ENCODE measurements at places on chromosomes 13 and 19. TPM values are rescaled to one million over a fixed set of nuclear protein-coding genes. Genes with fewer than 3 reads are reported as not detected.

The SNAPC2 gene
- total RNA-seq, result 24.4 TPM

The KCNJ14 gene
- 1.7 TPM for total RNA-seq

The CYSLTR2 gene
- 6.5 TPM for total RNA-seq

The CGB1 gene
- not detected for total RNA-seq

The CFAP97D2 gene
- total RNA-seq, result not detected
